ENCODE measurements at places on chromosomes 3 and 15.

DNA sequence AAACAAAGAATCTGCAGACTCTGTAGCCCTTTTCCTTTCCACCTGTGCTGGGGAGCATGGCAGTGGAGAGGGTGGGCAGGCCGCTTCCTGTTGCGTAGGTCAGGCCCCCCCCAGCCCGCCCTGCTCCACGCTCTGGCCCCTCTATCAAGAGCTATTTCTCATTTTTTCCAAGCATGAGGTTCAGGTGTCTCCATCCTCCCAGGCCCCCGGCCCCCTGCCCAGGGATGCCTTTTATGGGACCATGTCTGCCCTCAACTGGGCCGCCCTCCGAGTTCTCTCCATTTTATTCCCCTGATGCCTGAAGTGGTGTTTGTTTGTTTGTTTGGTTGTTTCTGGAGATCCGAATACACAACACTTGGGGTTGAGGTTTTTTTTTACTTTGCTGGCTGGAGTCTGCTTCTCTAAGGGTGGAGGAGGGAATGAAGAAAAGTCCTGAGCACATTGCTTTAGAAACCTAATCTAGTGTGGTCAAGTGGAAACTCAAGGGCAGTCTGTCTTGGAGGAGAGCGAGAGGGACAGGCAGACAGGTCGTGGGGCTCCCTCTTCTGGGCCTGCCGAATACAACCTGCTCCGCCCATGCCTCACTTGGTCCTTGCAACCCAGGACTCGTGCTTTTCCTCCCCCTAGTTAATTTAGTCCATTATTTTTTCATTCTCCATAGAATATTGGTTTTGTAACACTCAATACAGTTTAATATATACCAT is 176.5 kb upstream of the LYSMD4 start:
- DNase-seq = peak; percentile 31

- DNase-seq = no peak
These were observed 42.4 kb upstream of the KY start for GRCh38 chr3:134693226-134693625.

GRCh38 chr15:70214276-70214675 is 116.6 kb upstream of the TLE3 start:
- no peak for DNase-seq

- no peak for DNase-seq
These were observed 27.7 kb upstream of the KBTBD12 start for GRCh38 chr3:127887321-127887720.

- DNase-seq = no peak
These were observed 144.7 kb upstream of the ABHD17C start for GRCh38 chr15:80550219-80550907.

DNA sequence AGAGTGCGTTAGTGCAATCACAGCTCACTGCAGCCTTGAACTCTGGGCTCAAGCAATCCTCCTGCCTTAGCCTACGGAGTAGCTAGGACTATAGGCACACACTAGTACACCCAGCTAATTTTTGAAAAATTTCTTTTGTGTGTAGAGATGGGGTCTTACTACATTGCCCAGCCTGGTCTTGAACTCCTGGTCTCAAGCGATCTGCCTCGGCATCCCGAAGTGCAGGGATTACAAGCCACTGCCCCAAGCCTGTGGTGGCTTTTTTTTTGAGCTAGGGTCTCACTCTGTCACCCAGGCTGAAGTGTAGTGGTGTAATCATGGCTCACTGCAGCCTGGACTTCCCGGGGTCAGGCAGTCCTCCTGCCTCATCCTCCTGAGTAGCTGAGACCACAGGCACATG is 17.1 kb downstream of the PCCB start:
- no peak for DNase-seq

DNA sequence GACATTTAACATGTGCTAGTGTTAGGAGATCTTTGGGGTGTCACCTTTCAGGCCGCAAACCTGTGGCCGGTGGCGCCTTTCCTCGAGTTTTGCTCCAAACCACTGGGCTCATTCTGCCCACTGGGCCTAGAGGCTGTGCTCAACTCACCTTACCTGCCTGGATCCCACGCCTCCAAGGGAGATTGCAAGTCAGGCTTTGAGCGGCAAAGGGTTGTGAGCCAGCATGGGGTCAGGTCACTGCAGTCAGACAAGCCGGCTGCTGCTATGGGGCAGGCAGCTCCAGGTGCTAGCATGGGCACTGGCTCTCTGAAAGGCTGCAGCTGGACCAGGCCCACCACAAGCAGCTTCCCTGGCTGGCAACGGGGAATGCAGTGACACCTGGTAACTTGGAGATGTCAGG is 265.5 kb downstream of the ZBBX start:
- no peak for DNase-seq

- no peak for DNase-seq
These were observed 69.5 kb downstream of the TRANK1 start for GRCh38 chr3:36875397-36875796.

DNA sequence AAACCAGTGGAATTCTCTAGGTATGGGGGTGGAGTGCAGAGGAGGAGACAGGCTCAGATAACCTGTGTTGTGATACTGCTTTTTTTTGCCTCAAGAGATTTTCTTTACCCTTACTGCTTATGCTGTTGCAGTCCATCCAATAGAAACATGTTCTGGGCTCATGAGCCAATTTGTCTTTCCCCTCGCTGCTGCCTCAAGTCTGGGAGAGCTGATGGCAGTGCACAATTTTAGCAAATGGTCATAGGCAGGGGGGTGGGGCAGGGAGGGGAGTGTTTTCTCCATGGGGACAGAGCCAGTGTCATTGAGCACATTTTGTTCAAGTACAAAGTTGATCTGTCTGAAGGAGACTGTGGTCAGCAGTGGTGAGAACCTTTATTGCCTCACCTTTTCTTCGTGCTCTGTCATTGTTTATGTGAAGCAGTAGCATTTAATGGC is 134.9 kb downstream of the MBNL1 start:
- DNase-seq = no peak

- DNase-seq = no peak
These were observed 284.5 kb upstream of the PLSCR5 start for GRCh38 chr3:146889626-146890025.

DNA sequence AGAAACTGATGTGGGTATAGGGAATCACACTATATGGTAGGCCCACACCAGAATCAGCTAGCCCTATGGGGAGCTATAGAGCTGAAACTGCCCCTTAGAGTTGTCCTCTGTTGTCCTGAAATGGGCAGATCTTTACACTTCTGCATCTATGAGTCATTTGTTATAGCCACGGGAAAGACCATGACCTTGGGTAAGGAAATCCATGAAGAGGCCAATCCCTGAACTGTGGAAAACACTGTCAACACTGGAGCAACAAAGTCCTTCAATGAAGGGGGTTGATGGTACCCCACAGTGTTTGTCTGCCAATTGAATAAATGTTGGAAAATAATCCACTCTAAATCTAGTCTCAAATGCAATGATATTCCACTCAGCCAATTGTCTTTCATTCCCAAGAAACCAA is 5.2 kb upstream of the CD200R1 start:
- no peak for DNase-seq

DNA sequence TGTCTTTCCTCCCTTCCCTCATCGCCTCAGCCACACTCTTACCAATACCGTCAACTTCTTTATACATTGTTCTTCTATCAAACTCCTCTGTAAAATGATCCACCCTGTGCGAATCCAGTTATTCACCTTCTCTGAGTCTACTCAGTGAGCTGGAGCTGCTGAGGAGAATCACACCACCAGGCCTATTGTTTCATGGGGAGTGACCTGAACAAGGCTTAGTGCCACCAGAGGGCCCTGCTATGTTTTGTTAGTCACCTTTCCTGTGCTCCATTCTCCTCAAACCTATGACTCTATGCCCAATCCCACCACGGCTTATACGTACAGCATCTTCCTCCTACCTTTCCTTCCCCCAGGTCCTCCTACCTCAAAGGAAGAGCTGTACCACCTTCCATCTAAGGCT is 50.4 kb upstream of the MED12L start:
- DNase-seq = no peak

GRCh38 chr3:107428051-107428858 is 51.0 kb downstream of the CCDC54 start:
- DNase-seq = no peak

- DNase-seq = no peak
These were observed 54.4 kb downstream of the WWTR1 start for GRCh38 chr3:149603126-149604074.

DNA sequence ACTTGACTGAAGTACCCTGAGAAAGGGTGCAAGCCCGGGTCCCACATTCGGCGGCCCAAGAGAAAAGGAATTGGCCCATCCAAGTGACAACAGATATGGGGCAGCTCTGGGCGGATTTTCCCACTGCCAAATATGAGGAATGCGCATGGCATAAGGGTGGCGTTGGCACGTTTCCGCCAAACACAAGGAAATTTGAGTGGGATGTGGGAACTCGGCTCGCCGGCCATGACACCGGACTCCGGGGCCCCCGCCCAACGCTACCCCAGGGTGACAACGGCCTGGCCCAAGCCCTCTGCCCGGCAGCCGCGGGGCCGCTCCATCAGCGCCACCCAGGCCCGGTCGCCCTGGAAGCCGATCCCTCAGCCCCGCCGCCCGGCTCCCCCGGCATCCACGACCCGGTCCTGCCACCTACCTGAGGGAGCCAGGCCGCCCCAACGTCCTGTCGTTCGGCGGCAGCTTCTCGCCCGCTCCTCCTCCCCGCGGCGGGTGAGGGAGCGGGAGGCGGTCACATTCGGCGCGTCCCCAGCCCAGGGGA is 449 bp downstream of the RAF1 start:
- DNase-seq = no peak

DNA sequence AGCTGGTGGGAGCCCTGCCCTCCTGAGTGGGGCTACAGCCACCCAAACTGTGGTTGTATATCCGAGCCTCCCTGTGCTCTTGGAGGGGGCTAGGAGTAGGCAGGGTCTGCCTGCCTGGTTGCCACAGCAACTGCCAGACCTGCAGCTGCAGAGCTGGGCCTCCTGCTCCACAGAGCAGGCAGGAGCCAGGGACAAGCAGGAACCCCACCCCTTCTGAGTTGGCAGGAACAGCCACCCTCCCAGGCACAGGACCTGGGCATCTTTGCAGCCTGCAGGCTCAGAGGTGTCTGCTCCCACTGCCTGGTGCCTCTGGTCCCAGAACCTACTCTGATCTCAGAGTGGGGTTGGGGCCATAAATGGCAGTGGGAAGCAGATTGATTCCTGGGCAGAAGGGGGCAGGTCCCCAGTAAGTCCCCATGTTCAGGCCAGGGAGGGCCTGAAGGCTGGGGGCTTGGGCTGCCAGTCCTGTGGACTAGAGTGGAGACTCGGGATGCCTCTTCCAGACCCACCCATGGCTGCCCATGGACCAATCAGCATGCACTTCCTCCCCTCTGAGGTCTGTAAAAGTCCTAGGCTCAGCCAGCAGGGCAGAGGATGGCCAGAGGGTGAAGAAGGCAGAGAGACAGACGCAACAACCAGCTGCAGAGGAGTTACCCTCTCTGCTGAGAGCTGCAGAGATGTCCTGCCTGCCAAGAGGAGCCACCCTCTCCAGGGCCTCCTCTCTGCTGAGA is 10.3 kb upstream of the LRRC31 start:
- DNase-seq = no peak

DNA sequence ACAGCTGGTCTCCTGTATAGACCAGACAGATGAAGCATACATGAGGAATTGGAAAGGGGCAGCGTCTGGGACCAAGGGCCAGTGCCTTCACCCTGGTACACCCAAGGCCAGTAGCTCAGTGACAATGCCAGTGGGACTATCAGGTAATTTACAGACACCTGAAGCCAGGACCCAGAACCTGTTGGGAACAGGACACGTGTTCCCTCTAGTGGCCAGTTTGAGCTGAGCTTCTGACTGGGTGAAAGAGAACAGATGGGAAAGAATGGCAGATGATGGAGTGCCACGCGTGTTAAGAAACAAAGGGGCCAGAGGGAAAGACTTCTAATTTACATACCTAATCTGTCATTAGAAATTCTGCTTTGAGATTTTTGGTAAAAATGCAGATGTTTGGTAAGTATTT is 5.1 kb upstream of the SLC25A38 start:
- DNase-seq = peak; percentile 77

GRCh38 chr3:165466856-165467255 is 270.7 kb upstream of the SLITRK3 start:
- DNase-seq = no peak

DNA sequence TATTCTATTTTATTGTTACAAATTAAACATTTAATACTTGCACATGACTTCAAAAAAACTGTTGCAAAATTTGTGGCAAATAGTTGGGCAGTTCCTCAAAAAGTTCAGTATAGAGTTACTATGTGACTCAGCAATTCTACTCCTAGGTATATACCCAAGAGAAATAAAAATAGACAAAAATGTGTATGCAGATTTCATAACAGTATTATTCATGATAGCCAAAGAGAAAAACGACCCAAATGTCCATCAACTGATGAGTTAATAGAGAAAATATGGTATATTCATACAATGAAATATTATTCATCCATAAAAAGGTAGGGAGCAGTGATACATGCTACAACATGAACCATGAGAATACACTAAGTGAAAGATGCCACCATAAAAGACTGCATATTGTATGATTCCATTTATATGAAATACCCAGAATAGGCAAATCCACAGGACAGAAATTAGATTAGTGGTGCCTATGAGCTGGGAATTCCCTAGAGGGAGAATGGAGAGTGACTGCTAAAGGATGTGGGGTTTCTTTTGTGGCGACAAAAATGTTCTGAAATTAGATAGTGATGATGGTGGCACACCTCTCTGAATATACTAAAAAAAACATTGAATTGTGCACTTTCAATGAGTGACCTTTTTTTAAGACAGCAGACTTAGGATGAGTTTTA is 31.6 kb upstream of the CLASP2 start:
- no peak for DNase-seq
